Stimulated activated CD8-positive, alpha-beta memory T cell treated with anti-CD3 and anti-CD28 coated beads, Interleukin-7, amount 100 ng/mL, for 1 hour (primary cell): ENCODE measurements at places on chromosomes 5 and 9.

DNA sequence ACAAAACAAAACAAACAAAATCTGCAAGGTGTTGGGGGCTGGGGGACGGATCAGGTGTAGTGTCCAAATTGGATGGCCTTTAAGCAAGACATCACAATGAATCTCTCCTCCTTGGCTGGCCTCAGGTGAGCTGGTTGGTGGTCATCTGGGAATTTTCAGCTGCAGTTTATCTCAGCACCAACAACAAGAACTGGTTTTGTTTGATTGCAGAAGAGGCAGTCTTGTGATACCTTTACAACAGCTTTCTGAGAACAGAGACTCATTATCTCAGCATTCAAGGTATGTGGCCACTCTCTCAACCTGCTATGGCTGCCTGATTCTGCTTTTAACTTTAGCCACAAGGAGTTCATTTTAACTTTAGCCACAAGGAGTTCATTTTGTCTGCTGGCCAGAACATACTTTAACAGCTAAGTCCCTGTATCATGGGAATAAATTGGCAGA is 1543.4 kb downstream of the EFNA5 start:
- no peak for DNase-seq

- DNase-seq, result no peak
Observed at GRCh38 chr5:169719360-169720314, 82.6 kb downstream of the DOCK2 start.

DNA sequence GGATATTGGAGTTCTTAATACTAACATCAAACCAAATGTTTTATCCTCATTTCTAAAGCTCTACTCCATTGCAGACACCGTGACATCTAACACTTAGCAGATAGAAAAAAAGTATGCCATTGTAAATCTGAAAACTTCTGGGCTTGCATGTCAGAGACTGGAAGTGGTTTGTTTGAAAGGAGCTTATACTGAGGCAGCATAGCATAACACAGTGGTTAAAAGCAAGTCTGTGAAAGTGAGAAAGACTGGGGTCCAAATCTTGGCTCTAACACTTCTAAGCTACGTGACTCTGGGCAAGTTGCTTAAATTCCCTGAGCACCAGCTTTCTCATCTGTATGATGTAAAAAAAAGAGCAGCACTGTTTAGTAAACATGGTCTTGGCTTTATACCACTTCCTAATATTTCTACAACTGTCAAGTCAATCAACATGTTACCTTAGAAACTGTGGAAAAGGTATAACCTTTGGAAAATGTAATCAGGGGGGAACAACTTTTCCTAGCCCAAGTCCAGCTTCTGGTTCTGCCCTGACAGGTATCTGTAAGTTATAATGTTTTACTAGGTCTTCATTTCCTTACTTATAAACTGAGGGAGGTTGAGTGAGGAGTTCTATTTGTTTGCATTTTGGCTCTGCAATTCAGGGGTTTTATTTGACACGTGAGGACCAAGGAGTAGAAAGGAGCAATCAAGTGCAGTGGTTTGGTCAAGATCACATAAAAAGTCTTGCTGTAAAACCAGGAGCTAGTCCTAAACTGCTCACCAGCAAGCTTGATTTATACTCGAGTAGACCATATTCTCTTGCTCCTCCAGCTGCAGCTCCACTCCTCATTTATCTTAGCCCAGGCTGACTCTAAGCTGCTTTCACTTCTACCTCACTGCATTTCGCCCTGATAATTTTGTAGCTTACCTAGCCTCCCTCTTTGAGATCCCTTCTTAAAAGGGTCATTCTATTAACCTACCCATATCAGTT is 541.0 kb downstream of the RAB3C start:
- no peak for DNase-seq

- no peak for DNase-seq
Observed at GRCh38 chr5:94316916-94317838, 301.2 kb downstream of the KIAA0825 start.

- no peak for DNase-seq
Observed at GRCh38 chr9:13718086-13718485, 438.6 kb upstream of the MPDZ start.

GRCh38 chr9:6645355-6646292 is at the start of gene GLDC:
GLDC (minus strand) TSS chr9:6645729; CDS start chr9:6645499, 230 bp downstream.
- DNase-seq, result no peak
